ENCODE measurements at places on chromosomes 5 and 9.

DNA sequence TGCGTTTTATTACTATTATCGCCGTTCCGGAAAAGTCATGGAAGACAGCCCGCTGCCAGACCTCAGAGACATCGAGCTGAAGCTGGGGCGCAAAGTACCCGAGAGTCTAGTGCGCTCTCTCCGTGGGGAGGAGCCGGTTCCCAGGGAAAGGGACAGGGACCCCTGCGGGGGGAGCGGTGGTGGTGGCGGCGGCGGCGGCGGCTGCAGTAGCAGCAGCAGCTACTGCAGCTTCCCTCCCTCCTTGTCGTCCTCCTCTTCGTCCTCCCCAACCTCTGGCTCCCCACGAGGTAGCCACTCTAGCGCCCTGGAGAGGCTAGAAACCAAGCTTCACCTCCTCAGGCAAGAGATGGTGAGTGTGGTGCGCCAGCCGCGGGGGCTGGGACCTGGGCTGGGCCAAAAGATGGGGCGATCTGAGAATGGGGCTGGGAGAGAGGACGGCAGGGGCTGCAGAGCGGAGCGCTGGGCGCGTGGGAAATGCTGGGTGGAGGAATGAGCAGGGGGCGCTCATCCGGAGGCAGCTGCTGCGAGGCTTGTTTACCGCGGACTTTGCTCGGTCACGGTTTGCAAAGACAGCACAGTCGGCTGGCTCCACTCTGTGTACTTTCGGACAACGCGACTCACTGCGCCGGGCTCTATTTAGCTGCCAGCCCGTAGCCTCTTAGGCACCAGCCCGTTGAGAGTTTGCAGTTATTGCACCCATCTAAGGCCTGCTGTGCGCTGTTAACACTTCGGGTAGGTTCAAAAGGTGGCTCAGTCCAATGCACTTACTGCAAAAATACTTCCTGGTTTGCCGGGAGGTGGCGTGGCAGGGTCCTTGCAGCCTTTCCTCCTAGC lies 1.1 kb downstream of the LURAP1L start:
- no peak for DNase-seq

DNA sequence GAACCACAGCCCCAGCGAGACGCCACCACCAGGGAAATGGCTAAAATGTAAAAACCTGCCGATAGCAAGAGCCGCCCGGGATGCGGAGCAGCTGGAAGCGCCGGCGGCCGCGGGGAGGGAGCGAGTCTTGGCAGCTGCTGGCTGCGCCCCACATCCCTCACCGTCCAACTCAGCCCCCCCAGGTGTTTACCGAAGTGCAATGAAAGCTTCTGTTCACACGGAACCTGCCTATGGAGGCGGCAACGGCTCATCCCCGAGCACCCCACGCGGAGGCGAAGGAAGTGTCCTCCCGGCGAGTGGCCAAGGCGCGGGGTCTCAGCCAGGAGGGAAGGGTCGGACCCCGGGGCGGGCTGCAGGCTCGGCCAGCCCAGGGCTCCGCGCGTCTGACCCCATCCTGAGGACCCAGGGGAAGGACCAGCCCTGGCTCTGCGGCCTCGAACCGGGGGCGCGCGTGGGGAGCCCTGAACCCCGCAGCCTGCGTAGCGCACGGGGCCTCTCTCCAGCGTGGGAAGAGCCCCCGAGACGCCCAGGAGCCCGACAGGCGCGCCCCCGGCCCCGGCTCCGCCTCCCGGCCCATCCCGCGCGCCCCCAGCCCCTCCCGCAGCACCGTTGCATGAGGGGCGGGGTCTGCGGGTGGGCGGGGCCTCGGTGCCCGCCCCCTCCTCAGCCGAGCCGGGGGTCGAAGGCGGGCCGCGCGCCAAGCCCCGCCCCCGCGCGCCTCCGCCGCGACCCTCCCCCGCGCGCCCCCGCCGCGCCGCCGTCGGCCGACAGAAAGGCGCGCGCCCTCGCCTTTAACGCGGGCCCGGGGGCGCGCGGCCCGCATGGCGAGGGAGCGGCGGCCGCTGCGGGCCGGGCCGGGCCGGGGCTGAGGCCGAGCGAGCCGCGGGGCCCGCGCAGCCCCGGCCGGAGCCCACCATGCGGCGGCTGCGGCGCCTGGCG lies at the start of gene DIPK1B:
TSS of gene DIPK1B (plus strand) at position 822 of the 939 bp plus-strand sequence. CDS start at position 916, 94 bp downstream.
- no peak for DNase-seq

GRCh38 chr9:110440796-110441195 lies 103.1 kb upstream of the TXNDC8 start:
- DNase-seq: no peak

- DNase-seq: no peak
These were observed 39.3 kb upstream of the CDC42SE2 start for GRCh38 chr5:131224387-131225201.

DNA sequence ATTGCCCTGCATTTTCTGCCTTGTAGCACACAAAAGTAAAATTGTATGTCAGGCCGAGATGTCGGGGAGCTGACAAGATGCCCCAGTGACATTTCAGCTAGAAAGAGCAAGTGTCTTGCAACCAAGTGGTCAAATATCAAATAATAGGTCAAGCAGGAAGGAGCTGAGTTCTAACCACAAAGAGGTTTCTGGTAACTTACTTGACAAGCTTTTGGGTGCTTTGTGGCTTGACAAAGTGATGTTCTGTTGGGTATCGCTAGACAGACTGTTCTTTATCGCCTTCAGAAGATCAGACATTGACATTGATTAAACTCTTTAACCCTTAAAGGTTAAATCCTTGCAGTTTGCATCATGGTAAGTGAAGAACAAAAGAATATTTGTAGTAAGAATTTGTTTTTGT lies 419.9 kb downstream of the CCDC171 start:
- DNase-seq: no peak

All from stimulated activated CD4-positive, alpha-beta T cell treated with anti-CD3 and anti-CD28 coated beads, Interleukin-1b, Interleukin-23, amount 100 ng/mL, for 24 hours (primary cell).